Germinal center (tissue), 1 donor: ENCODE measurements at places on chromosomes 4 and X.

DNA sequence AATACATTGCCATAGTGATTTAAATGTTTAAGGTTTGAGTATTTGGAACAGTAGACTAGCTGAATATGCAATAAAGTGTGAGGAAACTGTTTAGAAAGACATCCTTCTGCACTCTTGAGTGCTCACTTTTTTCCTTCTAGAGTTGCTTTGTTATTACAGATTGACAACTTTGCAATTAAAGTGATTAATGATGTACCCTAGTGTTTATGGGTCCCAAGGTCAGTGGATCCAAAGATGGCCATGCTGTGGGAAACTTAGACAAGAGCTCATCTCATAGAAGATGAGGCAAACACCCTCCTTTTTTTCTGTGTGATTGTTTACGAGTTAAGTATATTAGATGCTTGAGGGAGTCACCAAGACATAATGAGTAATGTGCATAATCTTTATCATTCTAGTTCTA is 118.8 kb downstream of the PDLIM5 start:
- no peak for DNase-seq

- DNase-seq, result no peak
These were observed 468.2 kb upstream of the DIPK2B start for GRCh38 chrX:45668686-45669443.

GRCh38 chrX:2452799-2453198 is 48.0 kb downstream of the DHRSX start:
- no peak for DNase-seq

DNA sequence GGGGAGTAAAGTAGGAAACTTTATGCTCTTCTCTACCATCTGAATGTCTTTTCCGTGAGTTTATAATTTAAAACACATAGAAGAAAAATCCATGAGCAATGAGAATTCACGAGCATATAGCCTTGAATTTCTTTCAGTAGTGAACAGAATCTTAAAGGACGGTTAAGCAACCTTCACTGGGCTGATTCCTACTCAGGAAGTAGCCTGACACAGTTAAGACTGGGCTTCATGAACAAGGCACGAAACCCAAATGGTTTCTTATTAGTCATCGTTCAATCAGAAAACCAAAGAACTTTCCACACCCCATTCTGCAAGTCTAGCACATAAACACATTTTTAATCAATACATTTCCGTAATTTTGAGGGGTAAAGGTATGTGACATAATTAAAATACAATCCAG is 95.8 kb downstream of the SH3KBP1 start:
- no peak for DNase-seq

- no peak for DNase-seq
These were observed 50.3 kb upstream of the BMP3 start for GRCh38 chr4:80980239-80980638.

DNA sequence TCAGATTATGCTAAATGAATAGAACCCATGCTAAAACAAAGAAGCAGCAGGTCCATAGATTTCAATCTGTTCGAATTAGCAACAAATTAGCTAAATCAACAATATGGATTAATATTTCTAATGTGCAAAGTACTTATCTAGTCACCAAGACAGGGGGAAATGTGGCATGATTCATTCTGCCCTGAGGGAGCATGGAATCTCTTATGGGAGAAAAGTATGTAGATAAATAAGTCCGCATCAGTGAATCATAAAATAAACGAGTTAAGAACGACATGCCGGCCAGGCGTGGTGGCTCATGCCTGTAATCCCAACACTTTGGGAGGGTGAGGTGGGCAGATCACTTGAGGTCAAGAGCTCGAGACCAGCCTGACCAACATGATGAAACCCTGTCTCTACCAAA is 102.1 kb downstream of the ANOS1 start:
- no peak for DNase-seq

GRCh38 chr4:8376361-8377102 is 64.0 kb downstream of the ACOX3 start:
- DNase-seq, result no peak

GRCh38 chr4:74631988-74632387 is 162.3 kb downstream of the BTC start:
- DNase-seq, result no peak

GRCh38 chrX:19904778-19905367 is 17.5 kb upstream of the SH3KBP1 start:
- DNase-seq, result peak; percentile 61

- DNase-seq, result peak; percentile 11
These were observed 66.3 kb downstream of the SMC1A start for GRCh38 chrX:53356186-53356585.

DNA sequence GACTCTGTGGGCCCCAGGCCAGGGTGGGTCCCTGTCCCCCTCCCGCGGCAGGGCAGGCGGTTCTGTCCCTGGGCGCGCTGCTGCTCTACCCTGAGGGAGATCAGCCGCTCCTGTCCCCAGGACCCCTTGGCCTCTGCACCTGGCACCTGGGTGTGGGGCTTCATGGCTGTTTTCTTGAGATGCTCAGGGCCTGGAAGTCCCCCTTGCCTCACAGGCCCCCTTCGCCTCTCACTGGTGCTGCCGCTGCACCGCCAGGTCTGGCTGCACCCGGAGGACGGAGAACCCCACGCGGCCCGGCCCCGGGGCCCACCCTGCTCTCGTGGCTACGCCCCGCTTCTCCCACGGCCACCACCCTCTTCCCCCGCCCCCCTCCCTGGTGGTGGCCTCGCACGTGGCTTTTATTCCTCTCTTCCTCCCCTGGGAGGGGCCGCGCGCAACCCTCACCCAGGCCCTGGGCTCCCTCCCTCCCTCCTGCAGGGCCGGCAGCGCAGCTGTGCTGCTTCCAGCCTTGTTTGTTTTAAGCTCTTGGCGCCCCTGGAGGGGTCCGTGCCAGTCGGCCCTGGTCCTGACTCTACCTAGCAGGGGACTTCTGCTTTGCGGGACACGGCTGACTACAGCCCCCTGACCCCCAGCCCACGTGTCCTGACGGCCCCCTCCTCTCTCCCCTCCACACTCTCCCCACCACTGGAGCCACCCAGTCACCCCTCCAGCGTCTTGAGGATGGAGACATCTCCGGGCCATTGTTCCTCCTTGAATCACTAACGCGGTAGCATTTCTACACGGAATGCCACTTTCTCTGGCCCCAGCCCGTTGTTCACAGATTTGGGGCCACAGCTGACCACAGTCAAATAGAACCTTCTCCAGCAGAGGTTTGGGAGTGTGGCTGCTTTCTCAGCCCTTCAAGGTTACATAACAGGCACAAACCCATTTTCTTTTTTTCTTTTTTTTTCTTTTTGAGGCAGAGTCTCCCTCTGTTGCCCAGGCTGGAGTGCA is 20.6 kb upstream of the CLDN24 start:
- no peak for DNase-seq

DNA sequence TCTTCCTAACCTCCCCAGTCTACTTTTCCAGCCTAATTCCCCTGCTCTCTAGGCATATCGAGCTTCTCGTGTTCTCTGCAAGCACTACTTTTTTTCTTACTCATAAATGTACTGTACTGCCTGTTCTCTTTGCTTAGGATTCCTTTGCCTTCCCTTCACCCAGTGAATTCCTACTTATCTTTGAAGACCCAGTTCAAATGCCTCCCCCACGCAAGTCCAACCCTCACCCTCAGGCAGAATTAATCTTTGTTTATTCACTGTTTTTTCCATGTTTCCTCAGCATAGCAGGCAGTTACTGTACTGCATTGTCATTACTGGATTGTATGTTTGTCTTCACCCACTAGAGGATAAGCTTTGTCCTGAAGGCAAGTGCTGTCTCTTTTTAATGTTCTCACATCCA is 287.7 kb downstream of the BMPR1B start:
- DNase-seq, result no peak

DNA sequence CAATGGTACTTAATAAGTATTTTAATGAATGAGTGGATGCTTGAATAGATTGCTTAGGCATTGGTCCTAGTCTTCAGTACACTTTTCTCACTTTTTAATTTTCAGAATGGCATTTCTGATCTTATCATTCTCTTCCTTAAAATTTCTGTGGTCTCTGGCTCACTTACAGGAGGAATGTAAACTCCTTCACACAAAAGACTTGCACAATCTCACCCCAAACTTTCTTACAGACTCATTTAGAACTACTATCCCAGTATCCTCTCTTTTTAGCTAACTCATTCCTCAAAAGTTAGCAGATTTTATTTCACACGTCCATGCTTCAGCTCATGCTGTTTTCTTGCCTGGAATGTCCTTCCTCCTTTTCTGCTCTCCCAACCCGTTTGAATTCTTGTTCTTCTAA is 350.1 kb downstream of the GRXCR1 start:
- DNase-seq, result no peak

DNA sequence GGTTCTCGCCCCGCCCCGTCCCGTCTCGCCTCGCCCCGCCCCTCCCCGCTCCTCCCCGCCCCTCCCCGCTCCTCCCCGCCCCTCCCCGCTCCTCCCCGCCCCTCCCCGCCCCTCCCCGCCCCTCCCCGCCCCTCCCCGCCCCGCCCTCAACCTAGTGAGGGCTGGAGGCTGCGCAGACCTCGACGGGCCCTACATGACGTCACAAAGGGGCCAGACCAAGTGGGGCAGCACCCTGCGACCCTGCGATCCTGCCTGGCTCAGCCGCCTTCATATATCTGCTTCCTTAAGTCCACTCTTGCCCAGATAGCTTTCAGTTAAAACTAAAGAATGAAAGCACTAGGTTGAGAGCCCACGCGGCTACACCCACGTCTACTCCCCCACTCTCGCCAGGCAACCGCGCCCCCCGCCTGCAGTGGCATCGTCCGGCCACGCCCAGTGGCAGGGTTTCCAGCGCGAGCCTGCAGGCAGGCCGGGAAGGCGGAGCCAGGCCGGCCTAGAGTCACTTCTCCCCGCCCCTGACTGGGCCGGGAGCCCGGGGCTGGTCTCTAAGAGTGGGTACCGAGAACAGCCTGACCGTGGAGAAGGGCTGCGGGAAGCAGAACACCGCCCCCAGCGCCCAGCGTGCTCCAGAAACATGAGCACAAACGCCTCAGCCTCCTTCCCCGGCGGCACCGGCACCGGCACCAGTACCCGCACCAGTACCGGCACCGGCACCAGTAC is 1.5 kb upstream of the MAOA start:
- peak; percentile 89 for DNase-seq

DNA sequence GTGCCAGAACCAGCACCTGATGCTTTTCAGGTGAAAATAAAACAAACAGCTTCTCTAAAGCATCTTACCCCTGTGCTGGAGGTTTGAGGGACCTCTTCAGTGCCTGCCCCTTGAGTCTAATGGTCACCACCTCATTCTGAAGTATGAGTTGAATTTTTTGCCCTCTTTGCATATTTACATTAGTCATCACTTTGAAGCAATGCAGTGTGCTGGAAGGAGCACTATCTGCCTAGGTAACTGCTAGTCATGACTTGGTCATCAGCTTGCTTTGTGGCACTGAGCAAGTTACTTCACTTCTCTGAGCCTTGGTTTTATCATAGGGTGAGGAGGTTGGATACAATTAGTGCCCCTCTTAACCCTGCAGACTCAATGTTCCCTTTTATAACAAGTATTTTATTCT is 44.9 kb downstream of the SPATA18 start:
- no peak for DNase-seq

DNA sequence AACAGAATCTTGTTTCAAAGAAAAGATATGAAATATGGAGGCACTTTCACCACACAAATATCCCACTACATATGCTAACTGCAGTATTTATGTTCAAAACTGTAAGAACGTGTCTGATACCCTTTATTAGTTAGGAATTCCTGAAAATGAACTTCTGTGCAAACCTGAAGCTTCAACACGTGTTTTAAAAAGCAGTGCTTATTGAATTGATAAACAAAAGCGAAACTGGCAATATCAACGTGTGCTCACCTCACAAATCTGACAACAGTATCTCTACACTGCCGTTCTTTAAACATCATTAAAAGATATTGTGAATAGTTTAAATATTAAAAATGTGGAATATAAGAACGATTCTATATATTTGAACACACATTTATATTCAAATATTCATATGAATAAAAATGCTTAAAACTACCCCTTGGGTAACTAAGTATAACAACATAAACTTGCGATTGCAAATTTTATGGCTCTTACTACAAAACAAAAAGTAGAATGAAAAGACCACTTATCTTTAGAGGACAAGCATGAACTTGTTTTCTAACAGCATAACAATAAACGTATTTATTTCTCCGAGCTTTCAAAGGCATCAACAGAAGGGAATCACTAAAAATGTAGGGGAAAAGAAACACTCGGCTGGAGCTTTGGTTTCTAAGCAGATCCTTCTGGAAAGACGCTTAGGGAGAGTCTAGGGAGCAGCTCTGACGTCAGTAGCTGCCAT is at the start of gene LRP2BP:
TSS of gene LRP2BP (minus strand) at position 687 of the 718 bp plus-strand sequence. CDS start 17,738 bp downstream, outside the sequence.
- DNase-seq, result peak; percentile 19

DNA sequence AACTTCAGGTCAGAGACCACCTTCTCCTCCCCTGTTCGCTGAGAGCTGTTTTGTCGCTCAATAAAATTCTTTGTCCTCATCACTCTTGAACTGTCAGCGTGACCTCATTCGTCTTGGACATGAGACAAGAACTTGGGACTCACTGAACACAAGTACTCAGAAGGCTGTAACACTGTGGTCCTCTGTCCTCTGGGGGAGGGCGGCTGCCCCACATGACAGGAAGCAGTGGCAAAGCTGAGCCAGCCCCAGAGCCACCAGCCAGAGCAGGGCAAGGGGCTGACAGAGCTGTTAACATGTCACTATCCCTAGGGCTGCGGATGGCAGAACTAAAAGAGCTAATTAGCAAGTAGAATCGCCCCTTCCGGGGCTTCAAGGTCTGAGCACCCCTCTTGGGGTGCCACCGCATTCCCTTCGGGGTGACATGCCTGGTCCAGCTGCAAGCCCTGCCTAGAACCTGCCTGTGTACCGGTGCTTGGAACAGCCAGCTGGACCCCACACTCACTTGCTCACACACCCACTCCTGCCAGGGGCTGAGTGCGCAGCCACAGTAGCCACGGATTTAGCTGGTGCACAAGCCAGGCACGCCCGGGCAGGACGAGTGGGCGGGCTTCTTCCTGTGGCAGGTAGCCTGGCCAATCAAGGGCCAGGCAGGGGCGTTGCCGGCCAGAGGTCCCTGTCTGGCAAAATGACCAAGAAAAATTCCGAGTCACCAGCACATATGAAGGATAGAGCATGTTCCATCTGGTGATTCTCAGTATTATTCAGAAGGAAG is 648.6 kb upstream of the AGA start:
- DNase-seq, result no peak

DNA sequence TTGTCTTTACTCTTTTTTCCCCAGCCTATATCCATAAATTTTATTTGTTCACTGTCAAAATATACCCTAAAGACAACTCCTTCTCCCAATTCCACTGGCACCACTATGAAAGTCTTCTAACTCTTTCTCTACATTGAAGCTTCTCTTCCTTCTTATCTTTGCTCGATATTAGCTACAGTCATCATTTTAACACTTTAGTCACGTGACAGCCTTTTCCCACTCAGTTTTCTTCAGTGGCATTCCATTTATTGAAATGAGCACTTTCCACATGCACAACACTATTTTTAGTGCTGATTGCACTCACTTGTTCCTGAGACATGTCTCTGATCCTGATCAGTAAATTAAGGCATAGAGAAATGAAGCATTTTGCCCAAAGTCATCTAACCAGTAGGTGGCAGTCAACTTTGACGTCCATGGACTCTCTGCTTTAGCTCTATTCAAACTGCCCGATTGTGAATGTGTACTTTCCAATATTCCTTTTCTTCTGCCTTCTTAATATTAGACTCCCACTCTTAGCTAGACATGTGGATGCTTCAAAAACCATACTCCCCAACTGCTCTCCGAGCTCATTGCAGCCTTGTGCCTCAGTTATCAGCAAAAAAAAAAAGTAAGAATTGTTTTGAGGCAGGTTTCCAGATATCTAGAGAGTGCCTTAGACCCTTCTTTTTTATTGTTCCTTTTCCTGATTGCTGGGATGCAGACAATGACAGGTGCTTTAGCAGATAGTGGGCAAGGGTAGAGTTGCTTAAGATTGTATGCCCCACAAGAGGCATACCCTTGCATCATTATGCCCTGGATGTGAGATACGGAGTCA is 394.4 kb upstream of the ADGRL3 start:
- DNase-seq, result no peak

GRCh38 chr4:107246761-107247160 is 210.6 kb upstream of the DKK2 start:
- DNase-seq, result no peak
